ENCODE measurements at places on chromosomes 13 and 19.

DNA sequence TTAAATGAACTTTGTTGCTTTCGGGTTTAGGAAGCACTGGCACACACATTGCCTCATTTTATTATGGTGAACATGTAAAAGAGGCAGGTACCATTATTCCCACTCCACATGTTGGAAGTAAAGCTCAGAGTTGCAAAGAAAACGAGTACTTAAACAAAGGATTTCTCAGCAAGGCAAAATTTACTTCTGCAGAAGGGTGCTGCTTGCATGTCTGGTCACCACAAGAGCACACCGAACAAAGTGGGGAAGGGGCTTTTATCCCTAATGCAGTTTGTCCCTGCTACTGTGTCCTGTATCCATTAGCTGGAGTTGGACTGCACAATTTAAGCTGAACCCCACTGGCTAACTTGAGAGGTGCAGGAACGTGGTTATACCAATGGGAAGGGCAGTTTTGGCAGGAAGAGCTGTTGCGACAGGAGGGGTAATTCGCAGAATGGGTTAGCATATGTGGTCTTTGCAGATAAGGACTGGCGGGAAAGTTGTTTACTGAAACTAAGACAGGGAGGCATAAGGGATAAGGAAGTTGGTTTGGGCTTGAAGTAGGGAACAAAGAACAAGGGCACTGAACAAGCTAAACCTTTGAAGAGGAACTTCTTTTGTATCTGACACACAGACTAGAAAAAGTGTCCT lies 545.5 kb downstream of the UQCRFS1 start:
- no peak for DNase-seq

DNA sequence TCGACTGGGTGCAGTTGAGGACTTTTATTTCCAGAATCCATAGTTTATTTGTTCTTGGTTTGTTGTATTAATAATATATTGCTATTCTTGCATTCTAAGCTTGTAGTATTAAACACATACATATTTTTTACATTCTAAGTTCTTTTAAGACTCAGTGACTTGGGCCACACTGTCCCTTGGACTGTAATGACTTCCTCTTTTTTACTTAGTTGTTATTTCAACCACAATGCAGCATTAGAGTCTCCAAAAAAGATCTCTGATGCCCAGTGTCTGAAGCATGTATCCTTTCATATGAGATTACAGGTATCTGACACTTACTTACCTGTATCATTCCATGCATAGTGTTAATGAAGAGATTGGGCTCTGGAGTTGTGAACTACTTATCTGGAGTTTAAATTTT lies 864.9 kb upstream of the PCDH20 start:
- DNase-seq = no peak

- peak; percentile 10 for DNase-seq
These were observed 65.1 kb downstream of the KCNRG start for GRCh38 chr13:50080203-50080910.

- DNase-seq = no peak
These were observed 304.7 kb downstream of the COG6 start for GRCh38 chr13:39960191-39960590.

GRCh38 chr13:22053053-22053452 lies 382.2 kb downstream of the FGF9 start:
- DNase-seq = no peak

GRCh38 chr13:101170306-101170705 lies 246.0 kb downstream of the NALCN start:
- DNase-seq = no peak

DNA sequence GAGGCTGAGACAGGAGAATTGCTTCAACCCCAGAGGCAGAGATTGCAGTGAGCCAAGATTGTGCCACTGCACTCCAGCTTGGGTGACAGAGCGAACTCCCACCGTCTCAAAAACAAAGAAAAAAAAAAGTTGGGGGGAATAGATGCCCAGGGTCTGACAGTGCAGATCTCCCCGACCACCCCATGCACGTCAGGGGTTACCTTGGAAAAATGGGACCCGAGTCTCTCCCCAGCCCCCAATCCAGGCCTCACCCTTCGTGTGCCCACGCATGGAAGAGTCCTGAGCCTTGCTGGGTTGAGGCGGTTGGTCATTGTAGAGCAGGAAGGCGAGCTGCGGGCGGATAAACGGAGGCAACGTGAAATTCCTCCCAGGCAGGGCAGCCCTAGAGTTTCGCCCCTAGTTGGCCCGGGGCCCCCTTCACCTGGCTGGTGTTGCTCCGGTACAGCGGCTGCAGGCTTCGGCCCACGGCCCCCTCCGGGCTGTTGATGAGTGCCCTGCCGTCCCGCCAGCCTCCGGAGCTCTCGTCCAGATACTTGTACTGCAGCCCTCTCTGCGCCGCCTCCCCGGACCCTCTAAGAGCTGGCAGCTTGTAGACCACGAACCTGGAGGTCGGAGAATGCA lies 588 bp downstream of the DNASE2 start:
- DNase-seq = no peak

DNA sequence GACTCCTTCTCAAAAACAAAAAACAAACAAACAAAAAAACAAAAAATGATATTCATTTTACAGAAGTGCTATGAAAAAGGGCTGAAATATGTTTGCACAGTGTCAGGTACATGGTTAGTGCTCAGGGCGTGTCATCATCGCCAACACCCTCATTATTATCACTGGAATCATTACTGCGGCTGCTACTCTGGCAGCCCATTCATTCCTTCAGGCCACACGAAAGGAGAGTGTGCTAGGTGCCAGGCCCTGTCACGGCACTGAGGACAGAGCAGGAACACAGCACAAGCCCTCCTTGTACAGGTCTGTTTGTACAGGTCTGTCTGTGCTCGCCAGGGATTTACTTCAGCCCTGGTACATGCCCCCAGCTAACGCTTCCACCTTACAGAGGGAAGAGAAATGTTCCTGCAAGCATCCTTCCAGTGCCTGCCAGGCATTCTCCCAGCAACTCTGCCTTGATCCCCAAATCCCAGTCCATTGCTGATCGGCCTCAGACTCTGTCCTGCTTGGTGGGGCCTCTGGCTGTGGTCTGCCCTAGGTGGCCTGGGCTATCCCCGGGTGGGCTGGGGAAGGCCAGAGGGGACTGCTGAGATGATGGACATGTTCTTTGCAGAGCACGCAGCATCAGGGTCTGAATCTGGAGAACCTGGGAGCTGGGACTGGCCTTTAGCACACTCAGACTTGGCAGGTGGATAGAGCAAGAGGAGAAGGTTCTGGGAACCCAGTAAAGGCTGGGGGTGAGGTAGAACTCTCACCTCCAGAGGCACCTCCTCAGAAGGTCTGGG lies 210.7 kb downstream of the URI1 start:
- DNase-seq = no peak

GRCh38 chr13:83223546-83223945 lies 658.7 kb downstream of the SLITRK1 start:
- no peak for DNase-seq

DNA sequence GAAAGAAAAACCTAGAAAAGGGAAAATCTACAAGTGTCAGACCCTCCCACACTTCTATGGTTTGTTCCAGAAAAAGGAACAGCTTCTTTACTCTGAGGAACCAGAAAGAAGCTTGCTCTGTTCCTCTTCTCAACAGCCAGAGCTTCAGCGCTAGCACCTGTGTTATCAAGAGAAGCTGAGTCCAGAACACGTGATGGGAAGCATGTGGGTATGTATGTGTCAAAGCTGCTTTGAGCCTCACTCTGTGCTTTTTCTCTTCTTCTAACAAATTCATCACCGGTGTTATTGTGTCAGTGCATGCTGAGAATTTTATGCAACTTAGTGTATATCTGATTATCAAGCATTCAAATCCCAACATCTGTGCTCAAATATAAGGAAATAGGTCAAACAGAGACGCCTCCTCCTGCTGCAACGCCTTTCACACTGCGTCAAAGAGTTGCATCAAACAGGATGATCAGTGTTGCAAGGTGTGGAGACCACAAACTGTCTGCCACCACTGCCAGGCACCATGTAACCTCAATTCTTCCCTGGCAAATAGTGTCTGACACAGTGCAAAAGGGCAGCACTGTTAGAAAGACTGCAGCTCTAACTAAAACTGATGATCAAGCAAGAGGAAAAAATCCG lies 83.9 kb downstream of the LRRC63 start:
- DNase-seq = no peak

DNA sequence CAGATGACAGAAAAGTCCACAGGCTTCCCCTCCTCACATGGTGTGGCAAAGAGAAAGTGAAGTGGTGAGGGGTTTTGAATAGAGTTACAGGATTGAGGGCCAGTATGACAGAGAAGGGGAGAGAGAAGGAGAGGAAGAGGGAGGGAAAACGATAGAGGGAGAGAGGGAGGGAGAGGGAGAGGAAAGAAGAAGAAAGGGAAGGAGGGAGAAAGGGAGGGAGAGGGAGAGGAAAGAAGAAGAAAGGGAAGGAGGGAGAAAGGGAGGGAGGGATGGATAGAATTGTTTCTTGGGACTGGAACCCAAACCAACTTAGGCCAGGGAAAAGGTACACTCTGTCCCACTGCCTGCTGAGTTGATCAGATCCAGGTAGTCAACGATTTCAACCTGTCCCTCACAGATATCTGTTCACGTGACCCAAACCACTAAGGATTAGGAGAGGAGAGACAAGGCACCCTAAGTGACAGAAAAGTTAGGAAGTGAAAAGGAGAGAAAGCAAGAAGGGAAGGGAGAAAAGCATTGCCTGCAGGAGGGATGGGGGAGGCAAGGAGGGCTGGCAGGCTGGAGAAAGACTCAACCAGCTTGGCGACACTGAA lies 8.1 kb upstream of the IGFL3 start:
- DNase-seq = no peak

Data from COR-L47 (cell line).